ENCODE measurements at places on chromosomes 5 and 9.

DNA sequence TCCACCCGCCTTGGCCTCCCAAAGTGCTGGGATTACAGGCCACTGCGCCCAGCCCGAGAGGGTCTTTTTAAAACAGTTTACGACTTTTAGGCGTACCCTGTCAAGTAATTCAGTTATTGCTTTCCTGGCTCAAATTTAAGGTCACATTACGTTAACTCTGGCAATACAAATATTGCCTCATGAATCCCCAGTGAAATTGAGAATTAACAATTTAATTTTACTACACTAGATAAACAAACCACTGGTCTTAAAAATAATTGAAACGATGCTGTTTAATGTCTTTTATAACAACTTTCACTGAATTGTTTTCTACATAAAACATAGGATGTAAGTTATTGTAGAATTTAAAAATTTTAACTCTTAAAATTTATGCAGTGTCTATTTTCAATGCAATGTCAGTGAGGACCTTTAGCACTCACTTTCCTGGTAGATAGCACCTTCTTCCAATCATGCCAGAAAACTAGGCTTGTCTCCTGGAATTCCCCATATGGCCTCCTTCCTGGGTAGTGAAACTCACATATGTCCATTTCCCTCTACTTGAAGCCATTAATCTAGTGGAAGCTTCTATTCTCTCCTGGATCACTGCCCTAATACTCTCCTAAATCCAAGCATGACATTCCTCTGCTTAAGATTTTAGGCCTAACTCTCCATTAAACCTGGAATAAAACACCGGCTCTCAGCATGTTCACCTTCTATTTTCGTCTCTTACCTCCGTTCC lies 13.5 kb downstream of the BASP1 start:
- DNase-seq: no peak

DNA sequence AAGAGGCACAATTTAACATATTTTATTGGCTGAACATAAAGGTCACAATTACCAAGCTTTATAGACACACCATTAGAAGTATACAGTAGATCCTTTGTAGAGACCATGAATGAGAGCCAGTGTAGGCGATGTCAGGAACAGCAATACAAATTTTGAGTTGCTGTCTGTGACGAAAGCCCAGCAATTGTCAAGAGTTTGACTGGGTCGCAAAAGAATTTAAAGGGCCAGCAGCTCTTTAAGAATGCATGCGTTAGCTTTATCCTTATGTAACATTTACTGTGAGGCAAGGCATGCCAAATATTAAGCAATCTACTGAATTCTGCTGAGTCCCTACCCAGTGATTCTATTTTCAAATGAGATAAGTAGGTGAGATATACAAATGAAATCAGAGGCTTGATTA lies 236.9 kb downstream of the ARRDC3 start:
- DNase-seq: no peak

DNA sequence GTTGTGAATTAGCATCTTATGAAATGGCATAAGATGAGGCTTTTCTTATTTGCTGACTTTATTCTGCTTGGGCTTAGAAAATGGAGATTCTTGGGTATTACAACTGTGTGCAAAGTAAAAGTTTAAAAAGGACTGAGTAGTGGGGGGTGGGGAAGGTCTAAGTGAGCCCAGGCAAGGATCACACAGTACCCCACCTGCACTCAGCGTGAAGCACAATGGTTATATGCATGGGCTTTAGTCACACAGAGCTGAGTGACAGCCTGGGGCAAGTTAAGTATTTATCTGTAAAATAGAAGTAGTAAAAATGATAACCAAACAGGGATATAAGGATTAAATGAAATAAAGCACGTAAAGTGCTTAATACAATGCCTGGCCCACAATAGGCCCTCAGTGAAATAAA lies 247.4 kb downstream of the FAM114A2 start:
- DNase-seq: no peak

DNA sequence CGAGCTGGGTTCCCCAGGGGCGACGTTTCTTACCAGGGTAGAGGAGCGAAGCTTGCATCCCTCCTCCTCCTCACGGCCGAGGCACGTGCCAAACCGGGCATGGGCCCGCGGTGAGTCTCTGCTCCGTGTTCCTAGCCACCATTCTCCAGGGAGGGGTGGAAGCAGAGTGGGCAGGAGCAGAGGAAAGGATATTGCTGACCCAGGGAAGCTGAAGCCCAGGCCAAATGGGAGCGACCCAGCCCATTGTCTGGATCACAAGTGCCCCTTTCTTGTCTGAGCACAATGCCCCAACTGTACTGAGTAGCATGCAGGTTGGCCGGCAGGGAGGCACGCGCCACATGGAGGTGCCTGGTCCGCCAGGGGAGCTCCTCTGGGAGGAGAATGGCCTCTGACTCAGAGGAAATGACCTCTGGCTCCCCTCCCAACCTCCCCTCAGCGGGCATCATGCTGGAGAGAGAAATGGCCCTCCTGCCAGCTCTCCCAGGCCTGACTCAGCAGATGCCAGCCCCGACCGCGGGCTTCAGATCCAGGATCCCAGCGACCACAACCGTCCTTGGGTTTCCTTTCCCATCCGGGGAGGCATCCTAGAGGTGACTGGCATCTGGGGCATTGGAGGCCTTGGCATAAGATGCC lies 1.1 kb downstream of the PRR7 start:
- no peak for DNase-seq

GRCh38 chr5:72407078-72407477 lies 86.9 kb downstream of the PTCD2 start:
- DNase-seq: no peak

- no peak for DNase-seq
Measured at GRCh38 chr5:149128023-149128875, 13.0 kb upstream of the ABLIM3 start.

DNA sequence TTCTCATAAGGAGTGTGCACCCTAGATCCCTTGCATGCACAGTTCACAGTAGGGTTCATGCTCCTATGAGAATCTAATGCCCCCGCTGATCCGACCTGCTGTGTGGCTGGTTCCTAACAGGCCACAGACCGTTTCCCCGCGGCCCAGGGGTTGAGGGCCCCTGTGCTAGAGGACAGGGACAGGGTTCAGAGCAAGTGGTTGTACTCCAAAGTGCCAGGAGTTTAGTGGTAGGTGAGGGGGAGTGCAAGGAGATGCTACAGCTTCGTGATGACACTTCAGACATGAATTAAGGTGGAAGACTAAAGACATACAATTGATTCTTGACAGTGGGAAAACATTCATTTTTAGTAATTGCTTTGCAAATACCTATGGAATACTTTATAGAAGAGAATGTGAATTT lies 40.5 kb downstream of the SNX24 start:
- no peak for DNase-seq

DNA sequence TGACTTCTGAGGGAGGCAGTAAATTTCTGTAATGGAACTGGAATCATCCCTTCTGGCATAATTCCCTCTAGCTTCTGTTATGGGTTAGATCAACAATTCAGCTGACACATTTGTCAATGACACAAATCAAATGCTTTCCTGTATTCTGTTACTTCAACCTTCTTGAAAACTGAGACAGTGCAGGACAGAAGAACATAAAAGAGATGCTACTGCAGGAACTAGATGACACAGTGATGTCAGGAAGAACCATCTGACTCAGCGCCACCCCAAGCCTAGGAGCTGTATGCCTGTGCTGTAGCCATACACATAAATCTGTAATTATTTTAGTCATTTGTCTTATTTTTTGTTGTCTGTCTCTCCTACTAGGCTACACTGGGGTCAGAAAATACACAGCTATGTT lies 18.2 kb upstream of the CEP120 start:
- DNase-seq: no peak

DNA sequence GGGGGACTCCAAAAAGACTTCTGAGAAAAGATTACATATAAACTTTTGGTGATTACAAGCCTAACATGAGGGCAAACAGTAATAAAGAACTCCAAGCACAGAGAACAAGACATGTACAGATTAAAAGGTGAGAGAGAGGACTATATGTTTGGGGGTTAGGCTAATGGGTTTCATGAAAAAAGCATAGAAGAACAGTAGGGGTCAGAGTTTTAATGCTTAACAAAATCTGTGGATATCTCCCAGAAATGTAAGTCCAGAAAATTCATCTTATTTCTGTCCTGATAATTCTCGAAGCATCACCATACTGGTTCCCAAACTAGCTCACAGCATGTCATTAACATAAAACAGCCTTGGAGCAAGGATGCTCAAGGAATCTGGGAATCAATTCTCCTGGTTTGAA lies 137.2 kb downstream of the ARRDC3 start:
- DNase-seq: no peak

- no peak for DNase-seq
Measured at GRCh38 chr9:114894206-114894605, 36.2 kb downstream of the TNFSF8 start.

DNA sequence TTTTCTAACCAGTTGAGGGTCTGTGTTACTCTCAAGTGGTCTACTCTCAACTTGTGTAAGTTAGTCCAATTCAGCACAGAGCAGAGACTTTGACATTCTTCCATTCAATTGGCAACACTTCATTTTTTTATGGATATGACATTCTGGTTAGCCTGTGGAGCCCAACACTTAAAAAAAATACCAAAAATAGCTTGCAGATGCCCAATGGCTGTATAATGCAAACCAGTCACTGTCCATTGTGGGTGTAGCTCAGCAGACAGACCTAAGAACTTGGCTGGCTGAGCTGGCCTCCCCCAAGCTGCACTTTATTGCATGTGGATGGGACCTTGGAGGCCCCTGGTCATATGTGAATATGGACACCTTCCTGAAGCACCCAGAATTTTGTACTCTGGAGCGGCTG lies 103.2 kb downstream of the DPYSL3 start:
- DNase-seq: no peak

- DNase-seq: no peak
Measured at GRCh38 chr9:70576116-70576515, 161.7 kb upstream of the KLF9 start.

DNA sequence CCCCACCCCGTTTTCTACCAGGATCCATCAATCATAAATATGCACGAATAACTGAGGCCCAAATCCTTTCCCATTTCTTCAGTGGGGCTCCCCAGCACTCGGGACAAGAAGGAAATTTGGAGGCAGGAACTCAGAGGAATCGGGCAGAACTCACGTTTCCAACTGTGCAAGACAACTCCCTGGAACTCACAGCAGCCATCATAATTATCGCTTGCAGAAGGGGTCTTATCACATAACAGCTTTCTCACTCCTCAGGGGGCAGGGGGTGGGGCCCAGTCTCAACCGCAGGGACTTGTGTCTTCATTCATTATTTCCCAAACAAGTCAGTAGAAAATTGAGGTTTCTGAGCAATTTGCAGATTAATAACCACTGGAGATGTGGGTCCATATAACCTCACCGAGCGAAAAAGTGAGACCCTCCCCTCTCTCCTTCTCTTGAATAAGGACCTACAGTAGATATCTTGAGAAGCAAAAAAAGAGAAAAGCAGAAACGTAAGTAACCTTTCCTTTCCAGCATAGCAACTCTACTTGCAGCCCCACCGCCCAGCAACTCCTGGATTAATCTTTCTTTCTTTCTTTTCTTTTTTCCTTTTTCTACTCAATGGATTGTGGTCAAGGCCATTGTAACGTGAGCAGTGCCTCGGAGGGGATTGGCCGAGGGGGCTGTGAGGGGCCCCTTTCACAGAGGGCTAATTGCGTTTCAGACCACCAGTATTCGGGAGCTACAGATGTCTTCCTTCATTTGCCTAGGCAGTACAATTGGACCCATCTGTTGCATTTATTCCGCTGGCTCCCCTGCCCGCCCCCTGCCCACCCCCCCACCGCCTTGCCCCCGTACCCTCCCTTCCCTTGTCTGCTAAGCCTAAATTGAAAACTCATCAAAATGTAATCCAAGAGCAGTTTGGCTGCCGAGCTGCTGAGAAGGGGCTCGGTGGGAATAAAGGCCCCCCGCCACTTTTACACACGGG lies 24.7 kb upstream of the TIFAB start:
- no peak for DNase-seq

DNA sequence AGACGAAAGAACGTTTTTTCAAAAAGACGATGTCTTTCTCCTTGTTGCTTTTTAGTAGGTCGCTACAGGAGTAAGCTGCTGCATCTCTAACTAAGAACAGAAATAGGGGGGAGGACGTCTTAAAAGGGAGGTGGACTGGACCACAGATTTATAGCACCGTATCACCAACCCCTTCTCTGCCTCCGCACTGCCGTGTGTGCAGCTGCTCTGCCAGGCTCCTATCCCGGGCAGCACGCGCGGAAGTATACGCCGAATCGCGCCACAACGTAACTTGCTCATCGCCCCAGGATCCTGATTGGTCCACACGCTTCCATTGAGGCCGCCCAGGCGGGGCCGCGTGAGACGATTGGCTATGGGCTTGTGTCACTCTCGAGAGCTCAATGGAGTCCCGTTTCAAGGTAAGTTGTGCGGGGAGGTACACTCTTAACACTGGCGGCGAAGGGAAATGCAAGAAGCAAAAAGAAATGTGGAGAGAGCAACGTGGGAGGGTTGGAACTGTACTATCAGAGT lies at the start of gene ELAVL2:
ELAVL2 (minus strand) TSS at position 121 of the 510 bp plus-strand sequence. CDS start 64,006 bp downstream, outside the sequence.
- no peak for DNase-seq

DNA sequence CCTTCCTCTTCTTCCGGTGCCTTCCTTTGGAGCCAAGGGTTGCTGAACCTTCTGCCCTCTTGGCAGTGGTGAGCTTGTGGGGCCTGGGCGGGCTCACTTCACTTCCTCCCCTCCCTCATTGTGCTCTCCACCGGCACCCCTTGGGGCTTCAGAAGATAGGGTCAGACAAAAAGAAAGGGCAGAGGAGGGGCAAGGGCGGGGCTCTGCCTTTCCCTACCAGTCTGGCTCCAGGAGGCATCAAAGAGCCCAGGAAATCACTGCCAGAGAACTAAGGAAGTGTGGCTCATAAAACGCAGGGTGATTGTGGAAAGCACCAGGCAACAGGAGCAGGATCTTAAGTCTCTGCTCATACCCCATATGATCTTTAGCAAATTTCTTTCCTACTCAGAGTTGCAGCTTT lies 34.8 kb downstream of the ACOT12 start:
- no peak for DNase-seq

DNA sequence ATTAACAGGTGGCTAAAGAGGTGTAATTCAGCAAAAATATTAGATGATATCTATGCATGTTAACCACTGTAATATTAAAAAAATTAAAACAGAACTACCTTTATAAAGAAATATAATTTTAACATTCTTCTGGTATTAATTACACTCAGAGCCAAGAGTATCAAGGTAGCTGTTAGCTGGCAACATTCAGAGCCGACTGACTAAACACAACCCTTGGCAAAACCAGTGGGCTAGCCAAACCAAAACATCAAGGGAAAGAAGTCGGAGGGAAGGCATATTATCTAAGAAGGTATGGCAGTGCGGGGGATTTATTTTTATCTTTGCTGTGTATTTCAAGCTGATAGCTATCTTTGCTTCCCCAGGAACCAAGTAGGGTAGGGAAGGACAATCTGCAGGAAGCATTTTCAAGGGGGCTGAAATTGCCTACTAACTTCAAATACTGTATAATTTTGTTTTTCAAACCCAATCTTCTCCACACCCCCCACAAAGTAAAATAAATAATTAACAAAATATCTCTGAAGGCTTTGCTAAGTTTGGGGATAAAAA lies 24.0 kb downstream of the ELL2 start:
- DNase-seq: no peak
